ENCODE measurements at places on chromosomes 2 and 18. TPM values are rescaled to one million over a fixed set of nuclear protein-coding genes. Genes with fewer than 3 reads are reported as not detected.

GRCh38 chr18:29418136-29418535, 1241.2 kb upstream of the CDH2 start:
- no peak overlapping the region for H3K4me3 ChIP-seq
- H3K4me1 ChIP-seq = no peaks in the 10 kb centered on the region
- DNase-seq = no peak
- no peak overlapping the region for H3K27ac ChIP-seq

DNA sequence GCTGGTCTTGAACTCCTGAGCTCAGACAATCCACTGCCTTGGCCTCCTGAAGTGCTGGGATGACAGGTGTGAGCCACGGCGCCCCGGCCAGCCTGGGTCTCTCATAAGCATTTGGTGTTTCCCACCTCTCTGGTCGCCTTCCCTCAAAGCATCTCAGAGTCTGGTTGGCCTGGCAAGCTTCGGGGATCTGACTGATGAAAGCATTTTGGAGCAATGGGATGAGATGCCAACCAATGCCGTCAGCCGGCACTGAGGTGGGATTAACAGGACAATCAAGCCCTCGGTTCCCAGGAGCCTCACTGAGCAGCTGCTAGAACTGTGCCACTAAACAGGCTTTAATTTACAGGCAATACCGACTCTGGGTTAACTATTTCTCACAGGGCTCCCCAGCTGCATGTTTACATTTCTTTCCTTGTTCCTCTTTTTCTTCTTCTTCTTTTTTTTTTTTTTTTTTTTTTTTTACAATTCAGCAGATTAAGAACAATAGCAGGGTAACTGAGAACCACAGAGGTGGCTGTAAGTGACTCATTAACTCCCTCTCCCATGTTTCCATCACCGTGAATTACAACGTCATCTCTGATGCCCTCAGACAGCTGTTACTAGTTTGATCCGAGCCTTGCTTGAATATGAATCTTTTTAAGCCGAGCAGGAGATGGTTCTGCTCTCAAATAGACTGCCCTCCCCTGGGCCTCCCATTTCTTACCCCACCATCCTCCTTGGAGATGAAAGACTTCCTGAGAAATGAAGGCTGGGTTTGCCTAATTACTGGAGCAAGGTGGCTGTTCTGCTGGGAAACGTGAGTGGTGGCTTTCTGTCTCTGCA, 37.9 kb downstream of the ODC1 start:
- no peak for DNase-seq
- H3K4me1 ChIP-seq = peaks cover 78% of the 10 kb centered on the region
- no peaks in the 10 kb centered on the region for H3K36me3 ChIP-seq
- H3K27ac ChIP-seq = no peak overlapping the region
- H3K4me3 ChIP-seq = no peak overlapping the region

DNA sequence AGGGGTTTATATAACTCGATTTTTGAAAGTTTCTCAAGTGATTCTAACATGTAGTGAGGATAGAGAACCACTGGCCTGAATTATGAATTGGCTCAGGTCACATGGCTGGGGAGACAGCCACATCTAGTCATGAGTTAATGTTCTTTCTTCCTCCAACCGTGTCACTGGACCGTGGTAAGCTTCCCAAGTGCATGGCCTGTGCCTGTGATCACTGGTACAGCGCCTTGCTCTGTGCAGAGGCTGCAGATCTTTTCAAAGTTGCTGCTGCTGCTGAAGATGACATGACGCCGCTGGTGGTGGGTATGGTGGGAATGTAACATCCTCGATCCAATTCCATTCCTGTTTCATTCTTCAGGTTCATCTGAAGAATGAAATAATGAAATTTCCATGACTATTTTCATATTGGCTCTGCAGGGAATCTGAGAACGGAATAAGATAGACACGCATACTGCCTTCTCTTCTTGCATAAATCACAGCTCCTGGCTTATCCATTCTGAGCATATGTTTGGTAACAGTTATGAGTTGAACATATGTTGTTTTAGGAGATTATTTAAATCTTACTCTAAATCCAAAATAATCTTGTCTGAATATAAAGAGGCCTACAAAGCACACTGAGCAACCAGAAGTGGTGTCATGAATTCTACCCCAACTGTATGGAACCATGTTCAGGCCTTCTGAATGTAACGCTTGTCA, 100.5 kb upstream of the THSD7B start:
- no peaks in the 10 kb centered on the region for H3K27me3 ChIP-seq
- DNase-seq = no peak
- no peaks in the 10 kb centered on the region for H3K4me1 ChIP-seq
- no peak overlapping the region for H3K27ac ChIP-seq
- H3K36me3 ChIP-seq = no peaks in the 10 kb centered on the region
- no peak overlapping the region for H3K4me3 ChIP-seq

DNA sequence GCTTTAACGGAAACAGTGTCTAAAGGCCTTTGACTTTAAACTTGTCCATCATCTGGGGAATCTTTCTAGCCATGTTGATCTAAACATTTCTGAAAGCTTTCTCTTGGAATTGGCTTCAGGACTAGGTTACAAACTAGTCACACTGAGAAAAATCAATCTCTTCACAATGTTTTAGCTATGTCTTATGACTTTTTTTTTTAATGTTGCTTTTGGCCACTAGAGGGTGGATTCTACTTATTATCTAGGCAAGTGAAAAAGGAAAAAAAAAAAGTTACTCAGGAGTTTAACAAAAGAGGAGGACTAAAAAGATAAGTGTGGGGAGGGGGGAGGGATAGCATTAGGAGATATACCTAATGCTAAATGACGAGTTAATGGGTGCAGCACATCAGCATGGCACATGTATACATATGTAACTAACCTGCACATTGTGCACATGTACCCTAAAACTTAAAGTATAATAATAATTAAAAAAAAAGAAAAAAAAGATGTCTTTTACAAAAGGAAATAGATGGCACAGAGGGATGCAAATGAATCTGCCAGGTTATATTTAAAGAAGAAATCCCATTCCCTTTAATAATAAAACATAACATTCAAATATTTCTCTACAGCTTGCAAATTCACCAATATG, 160.4 kb upstream of the PID1 start:
- H3K27ac ChIP-seq = no peak overlapping the region
- no peaks in the 10 kb centered on the region for H3K36me3 ChIP-seq
- no peak for DNase-seq
- H3K4me1 ChIP-seq = peaks cover 4% of the 10 kb centered on the region
- H3K27me3 ChIP-seq = no peaks in the 10 kb centered on the region
- no peak overlapping the region for H3K4me3 ChIP-seq

DNA sequence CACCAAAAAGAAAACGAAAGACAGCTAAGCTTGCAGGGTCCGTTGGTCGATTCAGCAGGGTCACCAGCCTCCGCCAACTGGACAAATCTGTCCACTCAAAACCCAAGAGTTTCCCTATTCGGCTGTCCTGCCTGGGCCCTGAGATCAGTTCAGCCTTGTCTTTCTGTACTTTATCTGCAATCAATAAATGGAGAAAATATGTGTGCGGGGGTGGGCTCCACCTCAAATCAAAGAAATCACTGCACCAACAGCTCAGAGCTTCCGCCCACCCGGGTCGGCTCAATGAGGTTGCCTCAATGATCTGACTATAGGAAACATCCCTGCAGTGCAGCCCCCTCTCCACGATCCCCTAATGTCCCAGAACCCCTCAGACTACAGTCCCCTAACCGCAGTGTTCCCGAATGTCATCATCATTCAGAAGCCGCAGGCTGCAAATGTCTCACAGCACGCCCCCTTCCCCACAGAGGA, 447 bp downstream of the GGCX start:
- no peak for DNase-seq
- H3K4me3 ChIP-seq = peak overlapping the region; percentile 79
- peaks cover 31% of the 10 kb centered on the region for H3K36me3 ChIP-seq
- H3K4me1 ChIP-seq = peaks cover 23% of the 10 kb centered on the region
- H3K27me3 ChIP-seq = no peaks in the 10 kb centered on the region
- peak overlapping the region; percentile 88 for H3K27ac ChIP-seq

Gene FANCL
- total RNA-seq = 27.8 TPM
